ENCODE measurements at places on chromosomes 12 and 14.

DNA sequence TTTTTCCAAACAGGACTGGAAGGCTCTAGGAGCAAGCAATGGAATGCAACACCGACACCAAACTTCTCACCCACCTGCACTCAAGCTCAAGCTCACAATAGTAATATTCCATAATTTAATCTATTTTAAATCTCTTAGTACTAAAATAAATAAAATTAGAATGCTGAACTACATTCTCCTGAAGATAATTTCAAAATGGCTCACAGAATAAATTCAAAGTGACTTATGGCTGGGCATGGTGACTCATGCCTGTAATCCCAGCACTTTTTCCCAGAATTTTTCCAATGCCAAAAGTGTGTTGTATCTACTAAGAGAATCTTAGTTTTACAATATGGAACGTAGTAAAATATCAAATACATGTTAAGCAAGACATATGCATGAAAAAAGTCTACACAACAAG, 31.5 kb downstream of the DUSP16 start:
- no peak for DNase-seq

DNA sequence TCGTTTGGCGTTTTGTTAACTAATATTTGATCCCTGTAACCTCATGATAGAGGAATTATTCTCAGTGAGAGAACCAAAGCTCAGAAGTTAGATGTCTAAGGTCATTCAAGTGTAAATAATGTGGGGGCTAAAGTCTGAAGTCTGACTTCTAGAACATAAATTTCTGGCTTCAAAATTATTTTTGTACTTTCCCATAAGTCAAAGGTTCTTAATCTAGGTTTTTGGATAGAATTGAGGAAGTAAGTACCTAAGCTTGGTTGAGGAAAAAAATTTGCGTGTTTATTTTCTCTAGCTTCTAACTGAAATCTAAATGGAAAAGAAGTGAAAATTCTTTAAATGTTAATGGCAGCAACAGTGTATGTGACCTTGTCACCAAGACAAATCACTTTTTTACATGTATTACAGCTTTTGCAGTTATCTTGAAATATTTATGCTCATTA, 2.3 kb downstream of the LARP4 start:
- no peak for DNase-seq

DNA sequence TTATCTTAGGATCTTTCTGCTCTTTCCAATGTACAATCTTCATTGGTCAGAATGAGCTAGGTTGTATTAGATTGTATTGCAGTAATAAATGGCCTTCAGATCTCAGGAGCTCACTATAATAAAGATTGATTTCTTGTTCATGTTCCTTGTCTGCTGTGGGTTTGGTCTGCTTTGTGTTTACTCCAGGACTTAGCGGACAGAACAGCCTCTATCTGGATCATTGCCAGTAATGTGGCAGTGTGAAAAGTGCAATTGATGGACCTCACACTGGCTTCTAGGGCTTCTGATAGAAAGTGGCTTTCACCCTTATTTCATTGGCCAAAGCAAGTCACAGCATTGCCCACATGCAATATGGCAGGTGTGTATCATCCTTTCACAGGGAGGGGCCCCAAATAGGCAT, 81.2 kb downstream of the BTG1 start:
- no peak for DNase-seq

GRCh38 chr14:69612783-69613130, 1.4 kb downstream of the SUSD6 start:
- DNase-seq: no peak

- no peak for DNase-seq
Measured at GRCh38 chr12:39074063-39074462, 168.7 kb upstream of the CPNE8 start.

DNA sequence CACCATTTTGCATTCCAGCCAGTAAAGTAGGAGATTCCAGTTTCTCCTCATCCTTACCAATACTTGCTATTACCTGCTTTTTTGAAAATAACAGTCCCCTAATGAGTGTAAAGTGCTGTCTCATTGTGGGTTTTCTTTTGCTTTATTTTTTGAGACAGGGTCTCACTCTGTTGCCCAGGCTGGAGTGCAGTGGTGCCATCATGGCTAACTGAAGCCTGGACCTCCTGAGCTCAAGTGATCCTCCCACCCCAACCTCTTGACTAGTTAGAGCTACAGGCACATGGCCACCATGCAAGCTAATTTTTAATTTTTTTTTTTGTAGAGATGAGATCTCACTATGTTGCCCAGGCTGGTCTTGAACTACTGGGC, 60.6 kb downstream of the NINJ2 start:
- no peak for DNase-seq

GRCh38 chr12:2813214-2814185, 1.0 kb downstream of the ITFG2 start:
- peak; percentile 67 for DNase-seq
